ENCODE measurements at places on chromosomes 6 and 20.

DNA sequence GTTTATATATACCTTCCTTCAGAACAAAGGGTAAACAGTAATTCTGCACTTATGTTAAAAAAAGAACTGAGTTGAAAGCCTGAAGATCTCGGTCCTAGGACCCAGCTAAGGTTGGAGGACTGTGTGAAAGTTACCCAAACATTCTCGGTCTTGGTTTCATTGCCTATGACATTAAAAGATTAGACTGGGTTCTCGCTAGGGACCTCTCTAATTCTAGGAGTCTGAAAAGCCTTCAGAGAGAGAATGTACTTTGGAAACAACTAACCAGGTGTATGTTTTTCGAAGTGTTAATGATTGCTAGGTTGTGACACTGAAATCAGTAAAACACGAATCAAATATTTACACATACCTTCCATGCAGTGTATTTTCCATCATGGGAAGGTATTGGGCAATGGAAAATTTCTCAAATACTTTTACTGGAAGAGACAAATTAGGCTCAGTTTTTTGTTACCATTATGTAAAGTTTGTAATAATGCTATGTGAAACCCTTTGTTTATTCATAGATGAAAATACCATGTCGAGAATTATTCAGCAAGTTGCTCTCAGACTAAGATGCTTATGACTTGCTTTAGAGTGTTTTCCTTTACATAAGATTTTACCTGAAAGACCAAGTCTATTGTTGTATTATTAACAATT lies 113.7 kb upstream of the LOC128125822 start:
- no peak for DNase-seq

DNA sequence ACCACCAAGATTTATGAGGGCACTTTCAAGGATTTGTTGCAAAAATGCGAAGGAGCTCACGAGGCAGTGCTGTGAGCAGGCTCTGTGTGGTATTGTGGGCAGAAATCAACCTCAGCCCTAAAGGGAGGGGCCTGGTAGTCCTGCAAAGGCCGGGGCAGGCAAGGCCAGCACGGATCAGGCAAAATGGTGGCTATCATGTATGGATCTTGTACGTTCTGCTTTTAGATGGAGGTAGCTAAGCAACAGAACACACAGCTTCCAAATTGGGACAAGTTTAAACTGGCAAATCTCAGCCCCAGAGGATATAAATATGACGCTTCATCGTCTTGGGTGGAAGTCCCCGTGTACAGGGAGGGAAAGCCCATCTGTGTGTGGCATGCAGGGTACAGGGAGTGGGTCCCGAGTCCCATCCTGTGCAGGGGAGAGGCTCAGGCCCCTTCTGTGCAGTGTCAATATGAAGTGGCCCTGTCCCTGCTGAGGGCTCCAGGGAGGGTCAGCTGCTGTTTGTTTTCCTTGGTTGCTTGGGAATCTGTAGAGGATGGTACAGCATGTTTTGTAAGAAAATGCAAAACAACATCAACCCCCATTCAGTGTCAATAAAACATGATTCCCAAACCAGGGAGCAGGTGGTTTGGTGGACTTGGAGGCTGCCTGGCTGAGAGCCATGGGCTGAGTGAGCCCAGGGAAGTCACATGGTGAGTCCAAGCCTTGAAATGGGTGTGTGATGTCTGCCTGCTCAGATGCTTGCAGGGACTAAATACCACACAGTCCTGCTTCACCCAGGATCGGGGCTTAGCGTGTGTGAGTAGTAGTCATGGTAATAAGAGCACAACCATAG lies 113.0 kb downstream of the SYCP2 start:
- no peak for DNase-seq

DNA sequence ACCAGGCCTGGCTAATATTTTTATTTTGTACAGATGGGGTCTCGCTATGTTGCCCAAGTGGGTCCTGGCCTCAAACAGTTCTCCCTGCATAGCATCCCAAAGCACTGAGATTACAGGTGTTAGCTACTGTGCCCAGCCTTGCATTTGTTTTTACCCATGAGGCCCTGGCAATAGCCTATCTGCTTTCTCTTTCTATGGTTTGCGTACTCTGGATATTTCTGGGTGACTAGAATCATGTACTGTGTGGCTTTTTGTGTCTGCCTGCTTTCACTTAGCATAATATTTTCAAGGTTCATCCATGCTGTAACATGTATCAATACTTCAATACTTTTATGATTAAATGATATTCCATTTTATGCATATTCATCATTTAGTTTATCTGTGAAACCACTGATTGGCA lies 451.7 kb downstream of the GRIK2 start:
- no peak for DNase-seq

GRCh38 chr20:36658300-36658699 lies 12.3 kb upstream of the SLA2 start:
- DNase-seq = no peak

- DNase-seq = peak; percentile 94
Observed at GRCh38 chr6:75334266-75335040, 49.9 kb upstream of the TMEM30A start.

- no peak for DNase-seq
Observed at GRCh38 chr6:44180886-44181285, 22.3 kb downstream of the CAPN11 start.

GRCh38 chr6:34200340-34200971 lies 36.2 kb upstream of the HMGA1 start:
- no peak for DNase-seq

DNA sequence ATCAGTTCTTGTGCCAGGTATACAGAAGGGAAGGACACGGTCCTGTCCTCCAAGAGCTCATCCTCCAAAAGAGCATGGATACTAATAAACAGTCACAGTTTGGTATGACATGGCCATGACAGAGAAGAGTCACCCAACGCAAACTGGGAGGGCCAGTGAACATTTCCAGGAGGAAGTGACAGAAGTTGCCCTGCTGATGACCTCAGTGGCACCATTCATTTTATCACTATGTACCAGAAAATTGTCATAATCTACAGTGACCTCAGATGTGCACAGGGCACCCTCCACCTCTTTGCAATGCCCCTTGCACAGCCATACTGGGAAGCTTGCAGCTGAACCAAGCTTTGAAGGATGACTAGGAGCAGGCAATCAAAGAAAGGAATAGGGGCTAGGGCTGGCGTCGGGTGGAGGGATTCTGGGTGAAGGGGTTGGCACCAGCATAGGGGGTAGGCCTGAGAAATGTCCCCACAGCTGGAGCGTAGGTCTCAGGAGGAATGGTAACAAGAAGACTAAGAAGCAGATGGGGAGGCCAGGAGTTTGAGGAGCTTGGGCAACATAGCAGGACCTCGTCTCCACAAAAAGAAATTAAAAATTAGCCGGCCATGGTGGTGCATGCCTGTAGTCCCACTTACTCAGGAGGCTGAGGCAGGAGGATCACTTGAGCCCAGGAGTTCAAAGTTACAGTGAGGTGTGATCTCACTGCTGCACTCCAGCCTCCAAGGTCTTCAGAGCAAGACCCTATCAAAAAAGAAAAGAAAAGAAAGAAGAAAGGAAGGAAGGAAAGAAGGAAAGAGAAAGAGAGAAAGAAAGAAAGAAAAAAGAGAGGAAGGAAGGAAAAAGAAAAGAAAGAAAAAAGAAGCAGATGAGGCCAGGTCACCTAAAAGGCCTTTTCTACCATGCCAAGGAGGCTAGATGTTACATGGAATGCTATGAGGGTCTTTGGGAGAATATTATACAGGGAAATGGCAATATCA lies 65.3 kb upstream of the SNX9 start:
- no peak for DNase-seq

All from iPS DF 6.9 (cell line).